CD4-positive, alpha-beta T cell (primary cell): ENCODE measurements at places on chromosomes 5 and 9.
A peak's percentile ranks its signal among the peaks of the same experiment; 100 is the strongest.

- H3K36me3 ChIP-seq, result no peaks in the 10 kb centered on the region
- no peaks in the 10 kb centered on the region for H3K27me3 ChIP-seq
- H3K4me1 ChIP-seq, result no peaks in the 10 kb centered on the region
- H3K4me3 ChIP-seq, result no peak overlapping the region
Measured at GRCh38 chr9:106878081-106878837, 15.3 kb downstream of the ZNF462 start.

DNA sequence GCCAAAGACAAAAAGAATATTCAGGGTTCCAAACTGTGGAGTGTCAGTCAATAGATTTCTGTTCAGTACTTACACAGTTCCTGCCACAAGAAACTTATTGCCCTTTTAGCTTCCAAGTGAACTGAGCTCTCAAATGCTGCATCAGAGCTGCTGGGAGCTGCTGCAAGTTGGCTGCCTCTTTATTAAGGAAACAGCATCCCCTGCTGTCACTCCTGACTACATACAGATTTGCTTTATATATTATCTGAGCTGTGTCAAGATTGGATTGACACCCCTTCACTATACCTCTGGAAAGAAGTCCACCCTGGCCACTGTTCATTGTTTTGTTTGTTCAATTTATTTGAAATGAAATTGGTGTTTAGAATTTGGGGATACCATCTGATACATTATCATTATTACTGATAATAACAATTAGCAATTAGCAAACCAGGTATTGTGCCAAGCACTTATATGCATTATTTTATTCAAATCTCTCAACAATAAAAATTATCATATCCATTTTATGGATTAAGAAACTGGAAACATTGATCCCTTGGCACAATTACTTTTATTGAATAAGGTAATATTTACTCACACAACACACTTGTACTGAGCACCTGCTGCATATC, 16.4 kb upstream of the C5orf58 start:
- peak; percentile 4 for DNase-seq
- no peaks in the 10 kb centered on the region for H3K27me3 ChIP-seq
- H3K4me3 ChIP-seq, result no peak overlapping the region
- no peaks in the 10 kb centered on the region for H3K4me1 ChIP-seq

- H3K4me3 ChIP-seq, result no peak overlapping the region
- no peaks in the 10 kb centered on the region for H3K36me3 ChIP-seq
- peaks cover 4% of the 10 kb centered on the region for H3K4me1 ChIP-seq
- no peaks in the 10 kb centered on the region for H3K27me3 ChIP-seq
- no peak overlapping the region for H3K27ac ChIP-seq
- DNase-seq, result peak; percentile 51
Measured at GRCh38 chr5:171484460-171484899, 65.0 kb downstream of the FGF18 start.

GRCh38 chr9:121756474-121757280, 105.2 kb downstream of the DAB2IP start:
- no peaks in the 10 kb centered on the region for H3K27me3 ChIP-seq
- no peak for DNase-seq
- H3K4me1 ChIP-seq, result no peaks in the 10 kb centered on the region
- H3K27ac ChIP-seq, result no peak overlapping the region
- H3K36me3 ChIP-seq, result no peaks in the 10 kb centered on the region
- H3K4me3 ChIP-seq, result no peak overlapping the region

GRCh38 chr9:79012561-79012960, 559.2 kb upstream of the TLE4 start:
- H3K27me3 ChIP-seq, result no peaks in the 10 kb centered on the region
- H3K4me3 ChIP-seq, result no peak overlapping the region
- no peaks in the 10 kb centered on the region for H3K4me1 ChIP-seq
- no peak for DNase-seq
- H3K36me3 ChIP-seq, result no peaks in the 10 kb centered on the region

- no peak overlapping the region for H3K27ac ChIP-seq
- DNase-seq, result no peak
- H3K4me3 ChIP-seq, result no peak overlapping the region
Measured at GRCh38 chr5:39945870-39946269, 521.1 kb upstream of the DAB2 start.

- peak; percentile 38 for DNase-seq
- H3K27me3 ChIP-seq, result no peaks in the 10 kb centered on the region
- peaks cover 52% of the 10 kb centered on the region for H3K4me1 ChIP-seq
- peak overlapping the region; percentile 84 for H3K4me3 ChIP-seq
- no peaks in the 10 kb centered on the region for H3K36me3 ChIP-seq
Measured at GRCh38 chr9:128552744-128553440, 505 bp downstream of the SPTAN1 start.

- no peaks in the 10 kb centered on the region for H3K36me3 ChIP-seq
- no peak overlapping the region for H3K27ac ChIP-seq
- no peaks in the 10 kb centered on the region for H3K4me1 ChIP-seq
- DNase-seq, result no peak
- no peak overlapping the region for H3K4me3 ChIP-seq
Measured at GRCh38 chr9:135048758-135049444, 38.6 kb upstream of the OLFM1 start.

- H3K4me1 ChIP-seq, result no peaks in the 10 kb centered on the region
- H3K27me3 ChIP-seq, result no peaks in the 10 kb centered on the region
Measured at GRCh38 chr5:80370390-80370789, 37.5 kb upstream of the ZFYVE16 start.

DNA sequence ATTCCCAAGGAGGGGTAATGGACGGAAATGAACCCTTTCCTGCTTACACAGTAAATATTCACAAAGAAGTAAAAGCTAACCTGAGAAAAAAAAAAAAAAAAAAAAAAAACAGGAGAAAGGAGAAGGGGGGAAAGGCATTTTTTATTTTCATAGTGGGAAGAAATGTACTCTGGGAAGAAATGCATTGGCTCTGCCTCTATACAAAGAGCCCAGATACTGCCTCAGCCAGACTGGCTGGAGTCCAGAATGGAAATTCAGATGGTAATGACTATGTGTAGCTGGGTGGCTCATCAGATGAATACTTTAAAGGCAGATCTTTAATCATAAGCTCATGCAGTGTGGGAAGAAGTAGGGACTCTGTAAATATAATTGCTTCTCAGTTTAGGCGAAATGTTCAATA, 124.9 kb upstream of the ZNF608 start:
- no peak overlapping the region for H3K4me3 ChIP-seq
- DNase-seq, result no peak
- H3K4me1 ChIP-seq, result no peaks in the 10 kb centered on the region
- H3K27me3 ChIP-seq, result no peaks in the 10 kb centered on the region

- peak overlapping the region; percentile 80 for H3K27ac ChIP-seq
- no peaks in the 10 kb centered on the region for H3K27me3 ChIP-seq
- H3K36me3 ChIP-seq, result no peaks in the 10 kb centered on the region
- DNase-seq, result peak; percentile 69
- H3K4me1 ChIP-seq, result peaks cover 37% of the 10 kb centered on the region
Measured at GRCh38 chr9:33817327-33818166, 587 bp downstream of the UBE2R2 start.
